Effector memory CD4-positive, alpha-beta T cell (primary cell): ENCODE measurements at places on chromosomes 7 and 10.

GRCh38 chr7:73718905-73719805 lies at the start of gene STX1A:
TSS of gene STX1A (minus strand) at chr7:73719669. CDS start at chr7:73719631, 38 bp downstream.
- peak within 1 kb of the TSS; percentile 47 for H3K27ac ChIP-seq
- H3K27me3 ChIP-seq: no peaks in the 10 kb centered on the region
- peaks cover 3% of the 10 kb centered on the region for H3K36me3 ChIP-seq
- peaks cover 32% of the 10 kb centered on the region for H3K4me1 ChIP-seq
- peak; percentile 59 for DNase-seq

- H3K27ac ChIP-seq: no peak overlapping the region
- H3K36me3 ChIP-seq: no peaks in the 10 kb centered on the region
- no peak overlapping the region for H3K4me3 ChIP-seq
These were observed 51.0 kb upstream of the NPS start for GRCh38 chr10:127498087-127498486.

GRCh38 chr7:57375783-57376182 lies 74.2 kb upstream of the ZNF716 start:
- no peaks in the 10 kb centered on the region for H3K4me1 ChIP-seq
- no peak overlapping the region for H3K27ac ChIP-seq
- no peaks in the 10 kb centered on the region for H3K36me3 ChIP-seq
- DNase-seq: no peak
- no peak overlapping the region for H3K4me3 ChIP-seq
- no peaks in the 10 kb centered on the region for H3K27me3 ChIP-seq

DNA sequence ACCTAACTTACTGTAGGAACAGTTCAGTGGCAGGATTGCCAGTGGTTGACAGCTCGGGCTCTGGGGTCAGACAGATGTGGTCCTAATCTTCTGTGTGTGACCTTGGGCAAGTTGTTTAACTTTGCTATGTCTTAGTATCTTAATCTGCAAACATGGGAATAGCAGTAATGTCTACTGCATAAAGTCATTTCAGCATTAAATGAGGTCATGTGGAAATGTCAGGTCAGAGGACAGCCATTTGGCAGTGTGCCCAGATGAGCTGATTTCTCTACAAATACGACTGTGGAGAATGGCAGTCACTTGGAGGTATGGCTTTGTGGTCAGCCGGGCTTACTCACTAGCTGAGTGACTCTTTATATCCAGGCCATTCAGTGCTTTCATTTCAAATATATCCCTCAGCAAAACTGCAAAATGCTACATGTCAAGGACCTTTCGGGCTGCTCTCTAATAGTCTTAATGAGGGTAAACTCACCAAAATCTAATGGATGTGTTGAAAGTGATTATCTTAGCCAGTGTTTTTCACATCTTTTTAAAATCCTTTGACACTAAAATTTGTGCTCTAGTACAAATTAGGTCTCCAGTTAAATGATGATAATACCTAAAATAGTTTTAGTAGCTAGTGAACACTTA lies 171.4 kb downstream of the ST7 start:
- no peaks in the 10 kb centered on the region for H3K4me1 ChIP-seq
- no peaks in the 10 kb centered on the region for H3K36me3 ChIP-seq
- H3K4me3 ChIP-seq: no peak overlapping the region

DNA sequence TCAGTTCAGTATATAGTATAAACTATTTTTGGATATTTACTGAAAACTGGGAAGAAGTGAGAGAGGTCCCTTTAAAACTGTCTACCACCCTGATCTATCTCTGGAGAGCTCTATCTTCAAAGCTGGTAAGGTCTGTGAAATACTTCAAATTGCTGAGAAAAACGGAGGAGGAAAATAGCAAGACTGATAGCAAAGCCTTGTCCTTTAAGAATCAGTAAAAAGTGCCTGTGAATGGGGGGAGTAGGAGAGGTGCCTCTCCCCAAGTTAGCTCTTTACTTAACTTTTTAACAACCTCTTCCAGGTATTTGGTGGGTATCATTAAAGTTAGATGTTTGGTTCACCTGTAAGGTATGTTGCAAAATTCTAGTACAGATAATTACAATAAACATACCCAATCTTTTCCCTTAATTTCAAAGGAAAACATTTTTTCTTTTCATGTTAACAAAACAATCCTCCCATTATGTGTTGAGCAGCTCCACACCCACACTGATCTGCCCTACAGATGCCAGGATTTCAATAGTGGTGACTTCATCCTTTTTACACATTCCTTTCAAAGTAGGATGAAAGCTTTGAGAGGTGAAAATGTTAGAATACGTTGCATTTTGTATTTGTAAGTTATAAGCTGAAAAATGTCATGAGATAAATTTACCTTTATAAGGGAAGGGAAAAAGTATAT lies 149.2 kb downstream of the CRPPA start:
- DNase-seq: no peak
- H3K27me3 ChIP-seq: no peaks in the 10 kb centered on the region
- no peaks in the 10 kb centered on the region for H3K36me3 ChIP-seq
- H3K27ac ChIP-seq: no peak overlapping the region
- no peaks in the 10 kb centered on the region for H3K4me1 ChIP-seq

DNA sequence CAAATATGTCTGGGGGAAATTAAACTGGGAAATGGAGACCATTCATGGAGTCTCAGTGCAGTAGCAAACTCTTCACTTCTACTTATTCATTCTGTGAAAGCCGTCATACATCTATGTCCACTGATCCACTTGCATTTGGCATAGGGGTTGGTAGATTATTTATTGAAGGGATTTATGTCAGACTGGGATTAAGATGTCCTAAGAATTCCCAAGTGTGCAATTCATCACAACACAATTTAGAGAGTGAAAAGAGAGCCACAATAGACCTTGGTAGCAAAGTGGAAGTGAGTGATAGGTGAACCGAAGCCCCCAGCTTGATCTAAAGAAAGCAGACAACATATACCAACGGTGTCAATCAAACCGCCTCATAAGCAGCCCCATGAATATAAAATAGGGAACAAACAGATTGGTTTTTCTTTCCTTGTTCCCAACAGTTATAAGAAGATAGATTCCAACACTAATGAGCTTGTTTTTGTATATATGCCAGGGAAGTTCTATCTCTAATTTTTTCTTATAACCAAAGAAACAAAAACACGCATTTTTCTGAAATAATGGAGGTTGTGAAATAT lies 234.3 kb downstream of the CACNA2D1 start:
- no peak overlapping the region for H3K27ac ChIP-seq
- DNase-seq: no peak
- no peak overlapping the region for H3K4me3 ChIP-seq
- no peaks in the 10 kb centered on the region for H3K27me3 ChIP-seq
- H3K4me1 ChIP-seq: no peaks in the 10 kb centered on the region

GRCh38 chr7:99270702-99271101 lies 1.9 kb upstream of the MYH16 start:
- H3K4me3 ChIP-seq: no peak overlapping the region
- no peaks in the 10 kb centered on the region for H3K27me3 ChIP-seq
- H3K36me3 ChIP-seq: no peaks in the 10 kb centered on the region
- peaks cover 4% of the 10 kb centered on the region for H3K4me1 ChIP-seq
- no peak for DNase-seq
